ENCODE measurements at places on chromosomes 1 and 21.

- no peak for DNase-seq
Measured at GRCh38 chr1:172134087-172134731, 286.3 kb upstream of the C1orf105 start.

DNA sequence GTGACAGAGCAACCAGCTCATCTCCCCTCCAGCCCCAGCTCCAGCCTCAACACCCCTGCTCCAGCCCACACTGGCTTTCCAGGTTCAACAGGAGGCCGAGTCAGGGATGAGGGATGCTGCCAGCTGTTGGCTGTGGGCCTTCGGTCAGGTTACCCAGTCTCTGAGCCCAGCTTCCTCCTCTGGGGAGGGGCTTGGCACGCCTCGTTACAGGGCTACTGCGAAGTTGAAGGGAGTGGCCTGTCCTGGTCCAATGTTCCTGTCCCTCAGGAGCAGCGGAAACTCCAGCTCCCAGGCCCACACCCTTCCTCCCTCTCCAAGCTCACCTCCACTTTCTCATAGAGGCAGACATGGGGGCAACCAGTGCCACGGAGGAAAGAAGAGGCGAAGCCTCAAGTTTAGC is 15.1 kb upstream of the TAS1R2 start:
- DNase-seq: no peak

DNA sequence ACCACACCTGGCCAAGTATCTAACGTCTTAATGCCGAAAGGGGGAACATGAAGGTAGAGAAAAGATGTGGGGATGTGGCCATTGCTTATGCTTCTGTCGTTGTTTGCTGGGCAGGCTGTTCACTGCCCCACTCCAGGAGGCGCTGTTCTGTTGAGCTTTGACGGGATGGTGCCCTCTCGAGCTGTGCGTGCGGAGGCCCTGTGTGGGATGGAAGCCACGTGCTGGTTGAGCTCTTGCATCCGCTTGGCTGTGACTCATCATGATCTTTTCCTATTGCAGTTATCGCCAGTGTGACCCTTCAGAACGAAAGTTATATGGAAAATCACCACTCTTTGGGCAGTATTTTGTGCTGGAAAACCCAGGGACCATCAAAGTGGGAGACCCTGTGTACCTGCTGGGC is 26.3 kb downstream of the MTARC1 start:
- no peak for DNase-seq

DNA sequence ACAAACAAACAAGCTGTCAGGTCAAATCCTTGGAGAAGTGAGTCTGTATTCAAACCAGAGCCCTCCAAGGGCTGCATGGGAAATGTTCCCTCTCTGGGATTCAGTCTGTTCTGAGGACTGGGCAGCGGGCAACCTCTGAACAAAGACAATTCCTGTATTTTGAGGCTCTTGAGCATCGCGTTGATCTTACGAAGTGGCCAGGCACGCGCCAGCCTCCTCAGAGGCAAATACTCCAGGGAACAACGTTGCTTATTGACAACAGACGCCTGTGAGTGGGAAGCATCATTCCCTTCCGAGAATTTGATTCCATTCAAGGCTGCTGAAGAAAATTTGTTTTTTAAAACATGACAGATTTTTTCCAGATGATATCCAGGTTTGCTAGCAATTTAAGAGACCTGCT is 20.0 kb upstream of the TACSTD2 start:
- DNase-seq: no peak

GRCh38 chr1:15305468-15305770 is 58.4 kb downstream of the FHAD1 start:
- no peak for DNase-seq

- no peak for DNase-seq
Measured at GRCh38 chr1:232012773-232013386, 386.3 kb downstream of the DISC1 start.

DNA sequence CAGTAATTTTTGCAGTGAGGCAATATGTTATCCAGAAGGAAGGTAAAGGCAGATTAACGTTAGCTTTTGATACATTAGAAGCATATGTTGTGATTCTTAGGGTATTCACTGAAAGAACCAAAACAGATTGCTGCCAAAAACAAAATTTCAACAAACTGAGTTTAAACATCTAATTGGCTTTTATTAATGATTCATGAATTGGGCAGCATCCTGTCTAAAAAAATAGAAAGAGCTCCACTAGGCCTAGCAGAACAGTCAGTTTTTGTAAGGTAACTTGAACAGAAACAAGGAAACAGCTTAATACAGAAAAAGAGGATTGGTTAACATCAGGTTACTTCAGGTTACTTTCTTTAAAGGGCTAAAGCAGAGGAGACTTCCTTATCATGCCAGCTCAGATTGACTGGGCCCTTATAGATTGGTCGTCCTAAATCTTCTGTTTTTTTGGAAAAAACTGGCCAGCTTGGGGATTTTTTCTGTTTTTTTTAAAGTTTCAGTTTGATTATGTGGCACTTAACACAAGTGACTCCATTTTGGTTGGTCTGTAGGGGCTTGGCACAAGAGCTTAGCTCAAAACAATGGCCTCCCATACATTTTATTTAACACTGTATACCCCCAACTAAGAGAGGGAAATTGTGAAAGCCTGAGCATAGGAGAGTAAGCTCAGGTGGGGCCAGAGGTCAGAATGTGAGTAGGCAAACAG is 36.8 kb upstream of the GALNT2 start:
- no peak for DNase-seq

- DNase-seq: no peak
Measured at GRCh38 chr1:50949286-50949982, 10.6 kb downstream of the FAF1 start.

- no peak for DNase-seq
Measured at GRCh38 chr1:206699000-206699586, 14.4 kb downstream of the MAPKAPK2 start.

DNA sequence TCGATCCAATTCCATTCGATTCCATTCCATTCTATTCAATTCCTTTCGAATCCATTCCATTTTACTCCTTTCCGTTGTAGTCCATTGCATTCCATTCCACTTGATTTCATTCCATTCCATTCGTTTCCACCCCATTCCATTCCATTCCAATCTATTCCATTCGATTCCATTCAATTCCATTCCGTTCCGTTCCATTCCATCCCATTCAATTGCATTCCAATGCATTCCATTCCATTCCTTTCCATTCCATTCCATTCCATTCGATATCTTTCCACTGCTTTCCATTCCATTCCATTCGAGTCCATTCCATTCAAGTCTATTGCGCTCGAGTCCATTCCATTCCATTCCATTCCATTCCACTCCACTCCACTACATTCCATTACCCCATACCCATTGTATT is 2568.7 kb upstream of the TPTE start:
- DNase-seq: no peak

DNA sequence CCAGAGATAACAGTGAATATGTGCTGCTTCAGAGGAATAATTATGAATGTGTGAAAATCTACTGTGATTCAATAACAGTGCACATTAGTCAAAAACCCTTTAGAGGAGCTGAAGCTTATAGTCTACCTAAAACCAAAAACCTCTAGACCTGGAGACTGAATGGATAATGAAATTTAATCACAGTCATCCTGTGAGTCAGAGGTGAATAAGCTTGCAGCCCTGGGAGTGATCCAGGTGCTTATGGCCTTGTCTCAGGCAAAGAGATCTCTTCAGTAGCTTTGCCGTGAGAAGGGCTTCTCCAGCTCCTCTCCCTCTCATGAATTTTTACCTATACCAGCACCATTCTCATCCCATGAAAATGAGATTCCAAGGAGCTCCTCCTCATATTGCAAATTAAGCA is 81.3 kb upstream of the RGS4 start:
- no peak for DNase-seq

- DNase-seq: no peak
Measured at GRCh38 chr1:155007251-155007828, 4.7 kb downstream of the ZBTB7B start.

- DNase-seq: no peak
Measured at GRCh38 chr1:51558375-51558924, 39.4 kb upstream of the EPS15 start.

GRCh38 chr1:81799939-81800694 is 617 bp upstream of the ADGRL2 start:
- DNase-seq: peak; percentile 90

DNA sequence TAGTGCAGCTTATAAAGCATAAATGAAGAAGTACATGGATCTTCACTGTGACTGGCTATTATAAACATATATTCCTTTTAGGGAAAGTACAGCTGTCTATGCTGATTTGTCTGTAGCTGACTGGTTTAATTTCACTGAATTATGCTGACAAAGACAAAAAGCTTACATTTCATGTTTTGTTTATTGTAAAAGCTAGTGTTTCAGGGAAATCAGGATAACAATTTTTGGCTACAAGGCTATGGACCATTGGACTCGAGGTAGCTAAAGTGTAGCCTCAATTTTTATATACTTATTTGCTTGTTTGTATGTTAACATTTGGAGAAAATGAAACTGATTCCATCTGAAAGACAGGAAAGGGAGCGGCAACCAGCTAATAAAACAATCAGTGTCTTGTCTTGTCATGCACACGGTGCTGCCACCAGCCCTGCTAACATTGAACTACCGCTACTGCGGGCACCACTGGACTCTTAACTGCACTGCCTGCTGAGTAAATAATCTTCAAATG is 480.2 kb downstream of the COL11A1 start:
- DNase-seq: no peak

DNA sequence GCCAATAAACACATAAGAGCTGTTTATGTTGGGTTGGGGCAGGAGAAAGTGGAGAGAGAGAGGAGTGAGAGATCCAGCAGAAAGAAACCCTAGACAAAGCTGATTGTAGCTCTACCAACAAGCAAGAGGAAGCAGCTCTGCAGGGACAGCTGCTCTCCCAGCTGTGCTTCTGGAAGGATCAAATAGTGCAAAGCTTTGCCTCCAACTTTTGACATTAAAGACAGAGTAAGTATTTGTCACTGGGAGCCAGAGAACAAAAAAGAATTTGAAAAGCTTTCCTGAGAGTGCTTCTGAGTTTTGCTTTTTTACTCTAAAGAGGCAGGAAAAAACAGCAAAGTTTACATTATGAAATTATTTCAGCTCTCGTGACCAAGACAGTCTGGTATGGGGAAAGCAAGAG is 28.5 kb upstream of the C1orf198 start:
- DNase-seq: no peak

DNA sequence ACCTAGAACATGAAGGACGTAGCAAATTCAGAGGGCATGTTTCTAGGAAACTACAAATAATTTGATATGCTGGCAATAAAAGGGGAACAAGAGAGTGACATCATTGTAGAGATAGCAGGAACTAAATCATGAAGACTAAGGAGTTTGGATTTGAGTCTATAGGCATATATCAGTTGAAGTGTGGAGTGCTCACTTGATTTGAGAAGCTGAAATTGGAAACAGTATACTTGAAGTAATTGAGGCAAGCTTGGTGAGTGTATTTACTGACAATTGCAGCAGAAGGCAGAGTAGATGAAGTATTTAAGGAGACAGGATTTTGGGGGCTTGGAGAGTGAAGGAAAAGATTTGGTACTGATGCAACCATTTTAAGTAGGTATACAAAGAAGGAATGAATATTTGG is 6.4 kb upstream of the TMCO2 start:
- DNase-seq: no peak

DNA sequence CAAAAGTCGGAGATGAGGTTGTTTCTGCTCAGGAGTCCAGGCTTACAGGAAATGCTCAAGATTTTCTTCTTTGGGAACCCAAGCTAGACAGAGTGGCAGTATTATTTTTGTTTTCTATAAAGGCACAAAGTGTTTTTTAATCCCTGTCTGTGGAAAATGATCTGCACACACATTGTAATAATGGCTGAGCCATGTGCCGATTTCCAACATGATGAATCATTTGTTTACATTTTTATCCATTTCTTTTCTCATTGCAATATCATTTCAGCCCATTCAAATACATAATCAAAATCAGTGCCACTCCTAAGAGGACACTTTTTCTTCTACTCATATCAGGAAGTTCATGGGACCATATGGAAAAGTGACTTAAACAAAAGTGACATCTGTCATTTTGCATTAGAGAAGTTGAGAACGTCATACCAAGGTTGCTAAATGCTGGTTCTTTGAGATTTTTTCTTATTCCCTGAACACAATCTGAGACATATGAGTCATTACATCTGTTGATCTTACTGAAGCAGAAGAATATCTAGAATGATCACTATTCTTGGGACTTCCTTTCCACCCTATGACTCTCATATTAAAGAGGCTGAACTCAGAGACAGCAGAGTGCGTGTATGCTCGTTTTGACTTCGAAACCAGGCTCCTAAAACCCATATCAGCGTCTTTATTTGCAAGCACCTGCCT is 44.9 kb downstream of the ACTA1 start:
- no peak for DNase-seq

- DNase-seq: no peak
Measured at GRCh38 chr1:204958317-204959307, 84.4 kb upstream of the CNTN2 start.

- no peak for DNase-seq
Measured at GRCh38 chr1:227308367-227309336, 9.6 kb downstream of the CDC42BPA start.

- DNase-seq: peak; percentile 80
Measured at GRCh38 chr1:36553591-36554322, 71.0 kb upstream of the CSF3R start.

- DNase-seq: no peak
Measured at GRCh38 chr1:176167210-176167609, 39.9 kb downstream of the COP1 start.

DNA sequence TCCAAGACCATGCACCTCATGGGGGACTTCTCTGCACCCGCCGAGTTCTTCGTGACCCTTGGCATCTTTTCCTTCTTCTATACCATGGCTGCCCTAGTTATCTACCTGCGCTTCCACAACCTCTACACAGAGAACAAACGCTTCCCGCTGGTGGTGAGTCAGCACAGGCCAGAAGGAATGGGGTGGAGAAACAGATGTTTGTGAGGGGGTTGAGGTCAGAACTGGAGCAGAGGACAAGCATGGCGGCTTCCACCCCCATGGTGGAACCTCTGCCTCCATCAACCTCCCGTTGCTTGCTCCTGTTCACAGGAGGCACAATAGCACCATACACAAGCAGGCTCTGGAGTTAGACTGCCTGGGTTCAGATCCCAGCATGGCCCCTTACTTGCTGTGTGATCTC is 6.9 kb upstream of the ATXN7L2 start:
- no peak for DNase-seq

- DNase-seq: no peak
Measured at GRCh38 chr1:47751996-47752451, 245.2 kb downstream of the TRABD2B start.

- no peak for DNase-seq
Measured at GRCh38 chr1:155104605-155105534, 22.8 kb upstream of the EFNA1 start.

DNA sequence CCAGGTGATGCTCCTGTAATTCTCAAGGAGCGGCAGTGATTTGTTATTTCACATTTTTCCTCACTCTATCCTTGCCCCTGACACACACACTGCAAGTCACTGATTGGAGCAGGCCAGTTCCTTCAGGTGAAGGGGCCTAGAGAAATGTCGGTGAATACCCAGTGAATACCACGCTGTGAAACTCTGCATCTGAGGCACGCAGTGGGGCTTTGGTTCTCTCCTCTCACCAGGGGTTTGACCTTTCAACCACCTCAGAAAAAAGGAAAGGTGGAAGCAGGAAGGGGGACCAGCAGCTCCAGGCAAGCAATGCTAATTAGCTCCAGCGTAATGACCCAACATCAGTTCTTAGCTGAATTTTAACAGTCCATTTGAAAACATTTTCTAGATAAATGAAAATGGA is 532 bp upstream of the FAM177B start:
- DNase-seq: peak; percentile 62

All from neuronal stem cell (in vitro differentiated cells).